ENCODE measurements at places on chromosomes 16 and 17.

DNA sequence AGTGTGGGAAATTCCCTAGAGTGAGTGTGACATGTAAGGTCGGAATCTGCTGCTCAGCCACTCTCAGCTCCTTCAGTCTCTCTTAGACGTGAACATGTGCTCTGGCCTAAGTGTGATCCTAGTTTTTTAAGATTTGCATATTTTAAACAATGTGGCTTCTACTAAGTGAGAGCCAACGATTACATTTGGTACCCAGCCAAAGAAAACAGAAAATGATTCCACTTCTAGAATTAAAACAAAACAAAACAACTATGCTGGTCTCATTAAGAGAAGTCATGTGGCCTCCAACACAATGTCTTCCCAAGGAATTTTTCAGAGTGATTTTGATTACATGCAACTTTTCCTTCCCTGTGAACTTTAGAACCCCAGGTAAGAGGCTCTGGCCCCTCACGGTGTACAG, 10.1 kb downstream of the TMEM238L start:
- no peak for DNase-seq

- no peak for DNase-seq
Measured at GRCh38 chr16:87698676-87699199, 67.0 kb downstream of the KLHDC4 start.

- DNase-seq: no peak
Measured at GRCh38 chr17:80457236-80457856, 19.1 kb downstream of the NPTX1 start.

DNA sequence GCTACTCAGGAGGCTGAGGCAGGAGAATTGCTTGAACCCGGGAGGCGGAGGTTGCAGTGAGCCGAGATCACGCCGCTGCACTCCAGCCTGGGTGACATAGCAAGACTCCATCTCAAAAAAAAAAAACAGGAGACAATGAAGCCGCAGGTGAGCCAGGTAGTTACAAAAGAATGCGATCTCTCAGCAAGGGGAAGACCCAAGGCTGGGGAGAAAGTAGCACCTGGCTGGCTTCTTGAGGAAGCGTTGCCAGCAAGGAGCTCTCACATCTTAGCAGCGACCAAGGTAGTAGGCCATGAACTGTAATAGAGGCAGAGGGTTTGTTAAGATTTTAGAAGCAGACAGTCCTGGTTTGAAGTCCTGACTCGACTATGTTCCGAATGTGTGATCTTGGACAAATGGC, 175.0 kb downstream of the AIPL1 start:
- no peak for DNase-seq

GRCh38 chr17:32192379-32192778, 50.1 kb downstream of the RHOT1 start:
- no peak for DNase-seq

DNA sequence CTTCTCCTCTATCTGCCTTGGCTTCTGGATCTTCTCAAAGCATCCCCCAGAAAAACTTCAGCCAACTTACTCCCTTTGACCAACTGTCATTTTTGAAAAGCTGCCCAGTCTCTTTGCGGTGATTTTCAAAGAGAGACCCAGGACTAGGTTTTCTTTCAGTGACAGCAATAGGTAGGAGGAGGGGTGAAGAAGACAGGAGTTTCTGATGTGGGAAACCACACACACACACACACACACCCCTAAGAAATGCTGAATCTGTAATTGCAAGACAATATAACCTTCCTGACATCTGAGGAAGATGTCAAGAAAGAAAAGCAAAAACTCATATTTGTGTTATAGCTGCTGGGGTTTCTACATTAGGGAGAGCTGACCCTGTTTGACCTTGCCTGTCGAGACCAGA, 5.2 kb downstream of the FAM20A start:
- no peak for DNase-seq

DNA sequence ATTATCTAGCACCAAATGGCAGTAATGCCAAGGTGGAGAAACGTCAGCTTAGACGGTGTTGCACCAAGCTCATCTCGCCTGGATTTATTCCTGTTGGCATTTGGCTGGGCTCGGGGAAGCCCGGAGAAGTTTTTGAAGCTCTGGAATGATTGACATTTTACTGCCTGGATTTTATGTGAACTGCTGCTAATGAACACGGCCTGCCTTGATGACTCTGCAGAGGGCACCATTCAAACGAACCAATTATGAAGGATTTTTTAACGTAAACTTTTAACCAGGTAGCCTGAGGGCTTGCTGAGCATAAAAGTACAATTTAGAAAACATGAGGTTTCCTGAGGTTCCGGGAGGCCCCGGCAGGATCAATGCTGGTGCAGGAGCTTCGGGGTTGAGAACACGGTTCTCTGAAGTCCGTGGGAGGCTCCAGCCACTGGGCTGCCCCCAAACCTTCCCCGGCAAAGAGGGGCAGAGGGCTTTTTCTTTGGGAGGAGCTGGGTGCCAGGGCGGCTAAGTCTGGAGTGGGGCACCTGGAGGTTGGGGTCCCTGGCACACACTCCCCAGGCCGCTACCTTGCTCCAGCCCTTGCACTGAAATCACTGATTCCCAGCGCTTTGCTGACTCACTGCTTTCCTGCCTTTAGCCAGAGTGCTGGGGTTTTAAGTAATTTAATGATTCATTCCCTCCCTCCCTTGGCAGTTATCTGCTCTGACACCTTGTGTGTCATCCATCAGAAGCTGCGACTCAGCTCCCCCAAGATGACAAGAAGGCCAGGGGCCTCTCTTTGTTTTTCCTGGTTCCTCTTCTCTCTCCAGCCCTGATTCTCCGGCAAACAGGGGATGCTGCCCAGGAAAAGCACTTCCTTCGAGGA, 161.2 kb upstream of the IRX3 start:
- DNase-seq: no peak

- DNase-seq: no peak
Measured at GRCh38 chr17:75039238-75039637, 7.5 kb downstream of the ATP5PD start.

DNA sequence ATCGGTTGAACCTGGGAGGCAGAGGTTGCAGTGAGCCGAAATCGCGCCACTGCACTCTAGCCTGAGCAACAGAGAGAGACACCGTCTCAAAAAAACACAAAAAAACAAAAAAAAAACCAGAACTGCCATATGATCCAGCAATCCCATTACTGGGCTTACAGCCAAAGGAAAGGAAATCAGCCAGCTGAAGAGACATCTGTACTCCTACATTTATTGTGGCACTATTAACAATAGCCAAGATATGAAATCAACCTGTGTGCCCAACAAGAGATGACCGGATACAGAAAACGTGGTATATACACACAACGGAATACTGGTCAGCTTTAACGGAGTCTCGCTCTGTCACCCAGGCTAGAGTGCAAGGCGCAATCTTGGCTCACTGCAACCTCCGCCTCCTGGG, 14.6 kb downstream of the FANCA start:
- DNase-seq: no peak

DNA sequence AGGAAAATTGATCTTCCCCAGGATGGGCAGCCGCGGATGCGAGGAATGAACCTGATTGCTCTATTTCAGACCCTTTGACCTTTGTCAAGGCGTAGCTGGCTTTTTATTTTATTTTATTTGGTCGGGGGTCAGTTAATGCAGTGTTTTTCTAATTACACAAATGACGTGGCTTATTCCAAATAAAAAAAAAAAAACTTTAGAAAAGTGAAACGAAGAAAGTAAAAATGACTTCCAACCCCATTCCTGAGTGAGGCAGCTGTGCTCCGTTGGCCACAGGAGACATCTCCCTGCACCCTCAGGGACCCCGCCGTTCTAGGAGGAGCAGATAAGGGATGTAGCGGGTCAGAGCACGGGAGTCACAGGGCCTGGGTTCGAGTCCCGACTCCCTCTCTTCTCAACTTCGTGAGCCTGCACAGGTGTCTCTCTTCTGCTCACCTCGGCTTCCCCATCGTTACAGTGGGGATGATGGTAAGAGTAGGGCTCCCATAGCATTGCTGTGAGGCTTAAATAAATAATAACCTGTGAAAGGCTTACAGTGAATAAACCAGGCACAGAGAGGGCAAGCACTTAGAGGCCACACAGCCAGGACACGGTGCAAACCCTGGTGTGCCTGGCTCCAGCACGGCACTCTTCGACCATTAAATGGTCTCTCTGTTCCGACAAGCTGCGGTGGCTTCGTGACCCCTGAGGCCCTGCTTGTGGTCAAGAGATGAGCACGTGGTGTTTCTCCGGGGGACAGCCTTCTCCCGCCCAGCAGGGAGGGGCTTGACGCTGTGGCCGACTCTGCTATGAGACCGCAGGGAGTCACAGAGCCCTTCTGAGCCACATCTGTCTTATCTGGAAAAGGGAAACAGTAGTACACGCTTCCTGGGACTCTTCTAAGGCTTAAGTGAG, 10.2 kb downstream of the FOXF1 start:
- no peak for DNase-seq

GRCh38 chr16:10219742-10220141, 37.5 kb upstream of the GRIN2A start:
- DNase-seq: no peak

DNA sequence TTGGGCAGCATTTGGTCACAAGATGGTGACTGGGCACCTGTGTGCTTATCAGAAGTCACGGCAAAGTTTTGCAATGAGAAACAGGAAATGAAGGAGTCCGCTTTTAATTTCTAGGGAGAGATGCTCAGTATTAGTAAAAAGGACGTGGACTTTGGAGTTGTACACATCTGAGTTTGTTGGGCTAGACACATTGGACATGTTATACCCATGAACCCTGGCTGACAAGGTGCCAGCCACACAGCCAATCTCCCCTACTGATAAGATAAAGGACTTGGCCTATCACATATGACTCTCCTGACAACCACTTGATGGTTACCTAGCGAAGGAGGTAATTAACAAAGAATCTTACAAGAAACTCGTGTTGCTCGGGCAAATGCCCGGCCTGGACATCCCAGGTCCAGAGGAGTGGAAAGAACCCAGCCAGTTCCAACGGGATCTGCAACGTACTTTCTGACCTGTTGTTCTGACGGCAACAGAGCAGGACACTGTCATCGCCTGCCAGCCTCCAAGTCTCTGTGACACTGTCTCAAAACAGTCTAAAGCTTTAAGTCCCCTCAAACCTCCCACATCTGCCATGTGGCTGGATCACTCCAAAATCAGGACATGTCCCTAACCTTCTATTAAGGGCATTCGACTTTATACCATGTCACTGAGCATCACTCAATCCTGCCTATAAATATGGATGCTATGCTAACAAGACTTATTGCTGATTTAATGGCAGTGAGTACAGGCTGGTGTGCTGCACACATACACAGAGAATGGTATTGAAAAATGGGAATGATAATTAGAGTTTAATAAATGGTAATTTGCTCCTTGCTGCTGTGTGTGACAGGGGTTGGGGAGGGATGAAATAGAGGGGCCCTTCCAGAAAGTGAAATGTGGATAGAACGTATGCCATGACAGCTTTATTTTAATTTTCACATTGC, 47.6 kb upstream of the LYRM9 start:
- DNase-seq: no peak

GRCh38 chr17:50841949-50842354, 6.6 kb downstream of the WFIKKN2 start:
- no peak for DNase-seq

- no peak for DNase-seq
Measured at GRCh38 chr17:47180337-47180736, 8.8 kb downstream of the CDC27 start.

DNA sequence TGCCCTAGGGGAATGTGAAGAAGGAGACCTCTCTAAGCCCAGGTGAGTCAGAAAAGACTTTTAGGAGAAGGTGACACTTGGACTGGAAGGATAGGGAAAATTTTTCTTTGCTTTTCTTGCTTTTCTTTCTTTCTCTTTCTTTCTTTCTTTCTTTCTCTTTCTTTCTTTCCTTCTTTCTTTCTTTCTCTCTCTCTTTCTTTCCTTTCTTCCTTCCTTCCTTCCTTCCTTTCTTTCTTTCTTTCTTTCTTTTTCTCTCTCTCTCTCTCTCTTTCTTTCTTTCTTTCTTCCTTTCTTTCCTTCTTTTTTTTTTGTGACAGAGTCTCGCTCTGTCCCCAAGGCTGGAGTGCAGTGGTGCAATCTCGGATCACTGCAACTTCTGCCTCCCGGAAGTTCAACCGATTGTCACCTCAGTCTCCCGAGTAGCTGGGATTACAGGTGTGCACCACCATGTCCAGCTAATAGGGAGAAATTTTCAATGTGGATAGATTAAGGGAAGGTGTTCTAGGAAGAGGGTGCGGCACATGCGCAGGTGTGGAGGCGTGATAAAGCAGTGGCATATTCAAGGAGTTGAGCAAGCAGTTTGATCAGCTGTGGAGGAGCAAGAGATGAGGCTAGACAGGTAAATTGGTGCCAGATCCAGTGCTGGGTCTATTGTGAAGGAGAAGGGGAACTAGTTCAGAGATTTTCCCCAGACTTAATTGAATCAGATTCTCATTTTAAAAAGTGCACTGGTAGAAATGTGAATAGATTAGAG, 40.4 kb downstream of the MMD start:
- no peak for DNase-seq

DNA sequence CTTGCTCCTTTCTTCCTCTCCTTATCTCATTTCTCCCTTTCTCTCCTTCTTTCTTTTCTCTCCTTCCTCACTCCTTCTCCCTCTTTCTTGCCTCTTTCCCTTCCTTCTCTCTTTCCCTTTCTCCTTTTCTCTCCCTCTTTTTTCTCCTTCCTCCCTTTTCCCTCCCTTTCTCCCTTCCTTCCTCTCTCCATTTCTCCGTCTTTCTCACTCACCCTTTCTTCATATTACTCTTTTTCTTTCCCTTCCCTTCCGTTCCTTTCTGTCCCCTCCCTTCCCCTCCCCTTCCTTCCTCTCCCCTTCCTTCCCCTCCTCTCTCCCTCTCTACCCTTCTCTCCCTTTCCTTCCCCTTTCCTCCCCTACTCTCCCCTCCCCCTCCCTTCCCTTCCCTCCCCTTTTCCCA, 240.8 kb downstream of the HS3ST3B1 start:
- no peak for DNase-seq

DNA sequence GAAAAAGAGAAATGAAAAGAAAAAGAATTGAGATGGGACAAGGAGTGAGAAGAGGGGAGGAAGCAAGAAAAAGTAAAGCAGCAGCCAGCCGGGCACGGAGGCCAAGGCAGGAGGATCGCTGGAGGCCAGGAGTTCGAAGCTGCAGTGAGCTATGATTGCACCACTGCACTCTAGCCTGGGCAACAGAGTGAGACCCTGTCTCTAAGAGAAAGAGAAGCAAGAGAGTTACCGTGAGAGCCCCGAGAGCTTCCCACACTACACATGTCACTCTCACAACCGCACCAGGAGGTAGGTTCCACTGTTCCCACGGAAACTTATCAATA, 18.8 kb upstream of the LITAF start:
- no peak for DNase-seq

- DNase-seq: no peak
Measured at GRCh38 chr17:2050300-2051060, 4.4 kb upstream of the HIC1 start.

- DNase-seq: peak; percentile 76
Measured at GRCh38 chr16:679814-680624, at the start of gene STUB1. TSS of gene STUB1 (plus strand) at chr16:680410. CDS start at chr16:680526, 116 bp downstream.

DNA sequence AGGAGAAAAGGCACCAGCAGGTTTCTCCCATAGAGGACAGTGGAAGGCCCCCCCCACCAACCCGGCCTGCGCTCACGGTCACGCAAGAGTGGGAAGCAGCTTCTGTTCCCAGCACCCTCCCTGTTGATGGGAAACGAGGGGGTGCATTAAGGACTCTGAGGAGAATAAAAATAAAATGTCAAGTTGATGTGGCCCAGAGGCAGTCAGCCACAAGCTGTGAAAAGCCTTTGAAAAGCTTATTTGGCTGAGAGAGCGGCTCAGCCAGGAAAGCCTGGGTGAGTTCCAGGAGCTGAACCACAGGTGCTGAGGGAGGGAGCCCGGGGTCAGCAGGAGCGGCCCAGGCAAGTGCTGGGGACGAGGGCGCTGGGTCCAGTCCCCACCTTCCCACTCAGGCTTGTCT, 26.9 kb upstream of the SPATA32 start:
- DNase-seq: no peak

Data from activated T-helper 1 cell treated with anti-CD3 and anti-CD28 coated beads, Interleukin-2, amount 50 U/mL, for 16 hours (primary cell).